T-helper 17 cell (primary cell): ENCODE measurements at places on chromosomes 2 and 18. TPM values are rescaled to one million over a fixed set of nuclear protein-coding genes. Genes with fewer than 3 reads are reported as not detected.

The TNFRSF11A gene
- 1.2 TPM for total RNA-seq

The HRH4 gene
- 8.5 TPM for total RNA-seq

The IL36G gene
- not detected for total RNA-seq

The GYPC gene
- total RNA-seq = 73.7 TPM

The PDE11A gene
- not detected for total RNA-seq
